Activated naive CD8-positive, alpha-beta T cell treated with anti-CD3 and anti-CD28 coated beads for 36 hours (primary cell): ENCODE measurements at places on chromosomes 7 and 10. TPM values are rescaled to one million over a fixed set of nuclear protein-coding genes. Genes with fewer than 3 reads are reported as not detected.

GRCh38 chr7:73628504-73628903 lies 4.2 kb upstream of the MLXIPL start:
- DNase-seq = no peak

- DNase-seq = no peak
Measured at GRCh38 chr10:131427281-131427680, 115.8 kb upstream of the TCERG1L start.

DNA sequence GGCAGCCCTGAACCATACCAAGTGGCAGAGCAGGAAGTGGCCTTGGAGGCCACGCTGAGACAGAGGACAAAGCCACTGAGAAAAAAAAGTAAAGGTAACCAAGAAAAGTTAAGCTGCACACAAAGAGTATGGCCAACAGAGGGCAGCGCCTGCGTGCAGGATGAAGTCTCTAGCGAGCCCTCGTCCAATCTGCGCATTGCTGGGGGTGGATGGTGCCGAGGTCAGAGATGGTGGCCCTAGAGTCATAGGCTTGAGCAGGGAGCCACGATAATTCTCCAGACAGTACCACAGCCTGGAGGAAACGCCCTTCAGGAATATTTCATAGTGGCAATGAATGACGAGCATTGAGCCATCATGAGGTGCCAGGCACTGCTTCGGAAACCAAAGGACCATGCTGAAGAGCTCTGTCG lies 9.7 kb downstream of the ATP6V0E2 start:
- DNase-seq = peak; percentile 62

DNA sequence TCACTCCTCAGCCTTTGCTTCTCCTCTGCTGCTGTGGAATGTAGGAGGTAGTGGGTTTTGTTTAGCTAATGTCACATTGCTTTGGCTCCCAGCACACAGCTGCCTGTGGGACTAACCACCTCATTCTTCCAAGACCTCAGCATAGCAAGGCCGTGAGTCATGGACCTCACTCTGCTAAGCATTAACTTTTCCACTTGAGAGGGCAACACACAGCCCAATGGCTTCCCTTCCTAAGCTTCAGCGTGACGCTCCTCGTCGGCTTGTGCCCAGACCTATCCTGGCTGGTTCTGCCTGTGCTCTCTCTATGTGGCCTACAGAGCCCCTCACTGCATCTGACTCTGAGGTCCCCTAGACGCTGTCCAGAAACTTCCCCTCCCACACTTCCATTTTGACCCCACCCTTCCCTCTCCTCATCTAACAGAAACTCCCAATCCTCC lies 23.3 kb downstream of the MYOF start:
- no peak for DNase-seq

GRCh38 chr10:126375926-126376554 lies 12.2 kb downstream of the ADAM12 start:
- DNase-seq = no peak

DNA sequence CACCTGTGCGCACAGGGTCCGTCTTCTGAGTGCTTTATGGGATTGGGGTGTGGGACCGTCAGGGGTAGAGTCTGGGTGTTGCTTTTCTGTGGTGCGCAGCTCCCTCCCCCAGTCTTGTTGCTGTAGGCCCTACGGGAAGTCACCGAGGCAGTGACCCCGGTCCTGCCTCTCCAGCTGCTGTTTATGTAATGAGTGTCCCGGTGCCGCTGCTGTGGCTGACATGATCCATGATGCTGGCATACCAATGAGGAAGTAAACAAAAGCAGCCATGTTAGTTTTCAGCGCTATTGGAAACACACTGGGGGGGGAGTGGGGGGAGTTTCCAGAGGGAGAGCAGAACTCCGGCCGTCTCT lies 1.1 kb downstream of the TRIM8 start:
- DNase-seq = peak; percentile 44

GRCh38 chr10:89438525-89438924 lies 24.2 kb downstream of the IFIT5 start:
- no peak for DNase-seq

- DNase-seq = no peak
Measured at GRCh38 chr7:32479574-32480200, 10.5 kb downstream of the LSM5 start.

DNA sequence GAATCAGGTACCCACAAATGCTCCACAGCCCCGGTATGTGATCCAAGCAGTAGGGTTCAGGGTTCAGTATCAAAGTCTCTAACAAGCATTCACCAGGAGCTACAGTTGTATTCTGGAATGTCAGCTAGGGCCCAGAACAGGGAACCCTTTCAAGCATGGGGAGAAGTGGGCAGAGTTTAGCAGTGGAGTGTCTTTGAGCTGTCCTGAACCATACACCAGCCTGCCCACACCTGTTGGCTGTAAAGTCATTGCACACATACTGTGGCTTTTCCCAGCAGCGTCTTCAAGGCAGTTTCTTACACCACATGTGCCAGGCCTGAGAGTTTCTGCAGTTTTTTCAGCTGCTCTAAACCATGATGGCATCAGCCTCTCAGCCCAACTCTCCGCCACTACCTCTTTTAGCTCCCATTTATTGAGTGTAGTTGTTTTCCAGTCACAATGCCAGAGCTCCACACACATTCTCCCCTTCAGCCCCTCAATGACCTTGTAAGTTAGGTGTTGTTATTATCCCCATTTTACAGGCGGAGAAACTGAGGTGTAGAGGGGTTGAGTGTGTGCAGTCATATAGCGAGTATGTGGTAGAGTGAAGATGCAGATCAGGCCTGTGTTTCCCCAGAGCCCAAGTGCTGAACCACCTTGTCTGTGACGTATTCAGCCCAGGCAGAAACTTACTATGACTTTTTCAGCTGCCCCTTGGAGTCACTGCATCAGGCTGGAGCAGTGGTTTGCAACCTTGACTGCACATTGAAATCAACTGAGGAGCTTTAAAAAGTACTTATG lies 83.1 kb downstream of the CHN2 start:
- no peak for DNase-seq

GRCh38 chr10:91296471-91296870 lies 76.0 kb downstream of the PCGF5 start:
- no peak for DNase-seq

DNA sequence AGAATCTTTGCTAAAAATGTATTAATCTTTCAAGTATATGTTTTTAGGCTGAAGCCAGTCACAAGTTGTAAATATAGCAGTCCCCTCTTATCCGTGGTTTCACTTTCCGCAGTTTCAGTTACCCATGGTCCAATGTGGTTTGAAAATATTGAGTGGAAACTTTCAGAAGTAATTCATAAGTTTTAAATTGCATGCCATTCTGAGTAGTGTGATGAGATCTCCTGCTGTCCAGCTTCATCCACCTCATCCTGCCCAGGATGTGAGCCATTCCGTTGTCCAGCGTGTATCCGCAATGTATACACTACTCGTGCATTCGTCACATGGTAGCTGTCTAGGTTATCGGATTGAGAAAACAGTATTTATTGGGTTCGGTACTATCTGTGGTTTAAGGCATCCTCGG lies 12.2 kb downstream of the PDCD4 start:
- DNase-seq = no peak

GRCh38 chr7:117043108-117043825 lies 90.0 kb downstream of the ST7 start:
- DNase-seq = no peak

- no peak for DNase-seq
Measured at GRCh38 chr10:121648493-121648892, 50.2 kb upstream of the FGFR2 start.

DNA sequence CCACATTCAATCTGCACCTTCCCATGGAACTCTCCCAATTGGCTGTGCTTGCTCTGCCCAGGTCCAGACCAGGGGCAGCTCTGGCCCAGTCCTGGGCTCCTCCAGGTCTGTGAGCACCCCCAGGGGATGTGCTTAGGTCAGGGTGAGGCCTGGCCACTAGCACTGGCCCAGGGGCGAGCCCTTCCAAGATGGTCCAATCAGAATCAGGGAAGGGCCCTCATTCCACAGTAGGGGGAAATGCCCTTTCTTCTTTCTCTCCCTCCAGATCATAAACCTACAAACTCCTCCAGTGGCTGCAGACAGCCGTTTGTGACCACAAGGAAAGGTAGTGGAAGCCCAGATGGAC lies 157.0 kb downstream of the PRKAG2 start:
- DNase-seq = no peak

DNA sequence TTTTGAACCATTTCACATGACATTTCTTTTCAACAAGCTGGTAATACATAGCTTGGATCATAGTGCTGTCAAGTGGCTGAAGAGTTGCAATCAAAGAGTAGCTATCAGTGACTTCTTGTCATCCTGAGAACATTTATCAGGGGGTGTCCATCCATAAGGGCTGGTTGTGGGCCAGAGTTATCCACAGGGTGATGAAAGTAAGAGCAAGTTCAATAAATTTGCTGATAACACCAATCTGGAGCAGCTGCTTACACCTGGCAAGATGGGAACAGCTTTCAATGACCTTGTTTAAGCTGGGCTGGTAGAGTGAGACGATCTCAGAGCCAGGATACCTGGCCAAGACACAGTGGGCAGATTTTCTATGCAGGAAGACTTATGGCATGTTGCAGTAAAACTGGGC lies 96.3 kb upstream of the IMMP2L start:
- no peak for DNase-seq

- DNase-seq = no peak
Measured at GRCh38 chr7:94904982-94905381, 2.4 kb upstream of the PPP1R9A start.

DNA sequence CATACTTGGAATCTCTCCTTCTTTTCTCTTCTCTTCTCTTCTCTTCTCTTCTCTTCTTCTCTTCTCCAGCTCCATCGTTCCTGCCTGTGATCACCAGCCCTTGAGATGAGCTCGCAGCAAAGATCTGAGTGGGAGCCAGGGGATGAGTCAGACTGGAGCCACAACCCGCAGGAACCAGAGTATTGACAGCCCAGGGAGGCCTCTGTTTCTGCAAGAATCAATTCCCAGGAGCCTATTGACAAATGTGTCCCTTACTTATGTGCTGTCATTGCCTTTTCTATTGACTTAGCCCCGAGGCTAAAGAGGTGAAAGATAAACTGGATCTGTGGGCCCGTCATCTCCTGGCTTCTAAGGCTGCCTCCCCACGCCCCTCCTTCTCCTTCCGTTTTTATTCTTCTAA lies 13.1 kb upstream of the HABP2 start:
- no peak for DNase-seq

- no peak for DNase-seq
Measured at GRCh38 chr7:141454338-141454737, 96.9 kb upstream of the AGK start.

DNA sequence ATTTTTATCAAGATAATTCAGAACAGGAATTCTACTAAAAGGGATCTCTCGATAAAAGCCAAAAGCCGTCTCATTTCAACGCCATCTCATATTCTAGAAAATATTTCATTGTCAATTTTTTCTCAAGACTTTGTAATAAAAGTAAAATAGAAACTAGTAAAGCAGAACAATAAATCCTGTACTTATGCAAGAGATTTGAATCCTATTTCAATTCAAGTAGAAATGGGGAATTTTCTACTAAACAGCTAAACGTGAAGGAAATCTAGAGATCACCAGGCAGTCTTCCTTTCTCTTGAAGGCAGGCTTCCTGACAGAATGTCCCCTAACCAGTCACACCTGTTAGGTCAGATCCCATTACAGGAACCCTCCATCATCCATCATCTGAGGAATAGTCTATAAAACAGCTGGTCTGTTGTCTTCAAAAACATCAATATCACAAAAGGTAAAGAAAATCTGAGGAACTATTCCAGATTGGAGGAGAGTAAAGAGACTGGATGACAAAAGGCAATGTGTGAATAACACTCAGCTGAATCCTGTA lies 23.7 kb downstream of the USP6NL start:
- no peak for DNase-seq

DNA sequence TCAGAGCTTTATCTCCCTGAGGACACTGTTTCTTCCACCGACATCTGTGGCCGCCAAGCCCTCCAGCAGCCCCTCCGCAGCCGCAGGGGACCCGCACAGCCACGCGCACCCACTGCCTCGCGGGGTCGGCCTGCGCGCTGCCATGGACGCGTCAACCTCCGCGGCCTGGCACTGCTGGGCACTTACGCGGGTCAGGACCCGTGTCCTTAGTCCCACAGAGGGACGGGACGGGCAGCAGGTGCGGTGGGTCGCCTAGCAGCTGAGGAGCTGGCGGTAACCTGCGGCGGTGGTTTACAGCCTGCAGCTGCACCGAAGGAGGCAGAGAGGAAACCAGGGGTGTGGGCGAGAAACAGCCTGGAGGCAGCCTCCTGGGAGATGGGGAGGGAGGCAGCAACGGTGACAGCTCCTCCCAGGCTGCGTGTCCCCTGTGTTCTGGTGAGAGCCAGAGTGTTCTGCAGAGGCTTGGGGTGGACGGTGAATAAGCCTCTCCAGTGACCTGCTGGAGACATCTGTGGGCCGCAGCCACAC lies 61.3 kb downstream of the SEC61G start:
- no peak for DNase-seq

- DNase-seq = no peak
Measured at GRCh38 chr7:72260406-72260805, 151.7 kb downstream of the CALN1 start.

GRCh38 chr10:129483430-129484010 lies 16.5 kb downstream of the MGMT start:
- no peak for DNase-seq

DNA sequence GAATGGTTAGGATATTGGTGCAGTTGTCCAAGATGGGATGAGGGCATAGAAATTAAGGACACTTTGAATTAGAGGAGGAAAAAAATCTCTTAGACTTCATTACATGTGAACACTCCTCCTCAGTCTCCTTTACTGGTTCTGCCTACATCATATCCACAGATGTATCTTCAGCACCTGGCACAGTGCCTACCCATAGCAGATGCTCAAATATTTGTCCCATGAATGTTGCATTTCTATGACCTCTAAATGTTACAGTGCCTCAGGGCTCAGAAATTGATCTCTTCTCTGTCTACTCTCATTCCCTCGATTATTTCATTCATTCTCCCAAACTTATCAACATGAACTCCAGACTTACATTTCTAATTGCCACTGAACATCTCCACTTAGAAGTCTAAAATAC lies 17.1 kb downstream of the CNNM1 start:
- no peak for DNase-seq

- no peak for DNase-seq
Measured at GRCh38 chr7:114924038-114924712, 2.3 kb downstream of the MDFIC start.

DNA sequence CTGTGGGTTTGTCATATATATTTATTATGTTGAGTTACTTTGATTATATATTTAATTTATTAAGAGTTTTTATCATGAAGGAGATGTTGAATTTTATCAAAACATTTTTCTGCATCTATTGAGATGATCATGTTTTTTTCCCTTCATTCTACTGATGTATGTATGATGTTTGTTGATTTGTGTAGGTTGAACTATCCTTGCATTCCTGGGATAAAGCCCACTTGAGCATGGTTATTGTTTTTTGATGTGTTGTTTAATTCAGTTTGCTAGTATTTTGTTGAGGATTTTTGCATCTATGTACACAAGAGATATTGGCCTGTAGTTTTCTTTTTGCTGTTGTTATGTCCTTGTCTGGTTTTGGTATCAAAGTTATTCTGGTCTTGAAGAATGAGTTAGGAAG lies 31.1 kb downstream of the SCART1 start:
- DNase-seq = no peak

The CAMK2B gene
- total RNA-seq = 0.62 TPM

The CYP2E1 gene
- total RNA-seq = not detected

The PRR15 gene
- total RNA-seq = not detected

The ATP5MK gene
- total RNA-seq = 451 TPM

The ENTPD1 gene
- 0.64 TPM for total RNA-seq

The LMOD2 gene
- total RNA-seq = not detected

The INTS1 gene
- 94.1 TPM for total RNA-seq

The ZNF727 gene
- total RNA-seq = 0.89 TPM
